ENCODE measurements at places on chromosomes 12 and 14.
A peak's percentile ranks its signal among the peaks of the same experiment; 100 is the strongest.

DNA sequence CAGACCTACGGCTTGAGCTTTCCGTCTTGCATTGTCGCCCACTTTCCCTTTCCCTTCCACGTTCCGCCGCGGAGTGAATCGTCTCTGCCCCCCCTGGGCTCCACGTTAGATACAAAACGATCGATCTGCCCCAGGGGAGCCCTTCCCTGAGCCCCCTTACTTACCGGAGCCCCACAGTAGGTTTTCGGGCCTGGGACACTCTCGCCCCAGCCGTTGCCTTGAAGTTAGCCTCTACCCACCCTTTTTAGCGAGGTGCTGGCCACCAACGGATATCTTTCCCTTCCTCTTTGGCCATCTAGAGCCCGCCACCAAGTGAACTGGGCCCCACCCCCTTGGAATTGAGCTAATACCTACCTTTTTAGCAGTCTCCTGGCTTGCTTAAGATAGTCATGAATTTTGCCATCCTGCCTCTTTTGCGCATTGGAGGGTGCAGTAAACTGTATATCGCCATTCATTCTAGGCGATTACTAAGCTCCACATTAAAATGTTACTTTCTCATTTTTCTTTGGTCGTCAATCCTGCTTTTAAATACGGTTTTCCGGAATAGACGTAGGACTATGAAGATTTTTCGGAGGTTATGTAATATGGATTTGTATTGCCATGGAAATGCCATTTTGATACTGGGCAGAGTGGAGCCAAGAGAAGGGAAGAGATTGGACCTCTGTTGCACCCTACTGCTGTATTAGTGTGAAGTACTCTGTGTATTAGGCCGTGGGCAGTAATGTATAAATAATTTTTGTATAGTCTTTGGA is 764 bp downstream of the RBM25 start:
- DNase-seq = no peak

- DNase-seq = peak; percentile 32
Observed at GRCh38 chr14:99698642-99699041, 14.5 kb downstream of the CYP46A1 start.

DNA sequence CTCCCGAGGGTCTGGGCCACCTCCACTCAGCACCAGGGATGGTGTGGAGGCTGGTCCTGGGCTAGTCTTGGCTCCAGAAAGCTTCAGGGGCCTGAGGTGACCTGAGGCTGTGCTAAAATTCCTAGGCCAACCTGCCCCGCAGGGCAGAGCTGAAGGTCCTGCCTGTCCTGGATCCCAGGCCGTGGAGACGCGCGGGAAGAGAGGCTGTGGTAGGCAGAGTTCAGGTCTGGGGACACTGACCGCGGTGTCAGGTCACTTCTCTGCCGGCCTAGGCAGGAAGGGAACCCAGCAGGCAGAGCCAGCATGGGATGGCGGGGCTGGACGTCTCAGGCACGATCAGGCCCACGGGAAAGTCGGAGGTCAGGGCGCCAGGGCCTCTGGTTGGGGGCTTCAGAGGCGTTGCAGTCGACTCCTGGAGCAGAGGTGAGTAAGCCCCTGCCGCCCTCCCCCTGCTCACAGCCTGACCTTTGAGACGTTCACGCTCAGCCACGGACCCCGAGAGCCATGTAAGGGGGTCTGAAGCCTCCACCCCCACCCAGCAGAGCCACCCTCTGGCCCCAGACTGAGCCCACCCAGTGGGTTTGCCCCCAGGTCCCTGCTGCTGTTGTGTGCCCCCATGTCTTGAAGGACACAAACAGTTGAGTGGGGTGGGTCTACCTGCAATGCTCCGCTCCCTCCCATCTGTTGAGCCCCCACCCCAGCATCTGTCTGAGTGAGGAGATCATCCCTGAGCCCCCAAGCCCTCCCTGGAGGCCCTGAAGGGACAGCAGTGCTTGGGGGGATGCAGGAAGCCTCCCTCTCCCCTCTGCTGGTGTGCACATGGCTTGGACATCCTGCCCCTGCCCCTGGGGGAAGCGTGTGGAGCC is 142.7 kb downstream of the KIF26A start:
- DNase-seq = no peak

DNA sequence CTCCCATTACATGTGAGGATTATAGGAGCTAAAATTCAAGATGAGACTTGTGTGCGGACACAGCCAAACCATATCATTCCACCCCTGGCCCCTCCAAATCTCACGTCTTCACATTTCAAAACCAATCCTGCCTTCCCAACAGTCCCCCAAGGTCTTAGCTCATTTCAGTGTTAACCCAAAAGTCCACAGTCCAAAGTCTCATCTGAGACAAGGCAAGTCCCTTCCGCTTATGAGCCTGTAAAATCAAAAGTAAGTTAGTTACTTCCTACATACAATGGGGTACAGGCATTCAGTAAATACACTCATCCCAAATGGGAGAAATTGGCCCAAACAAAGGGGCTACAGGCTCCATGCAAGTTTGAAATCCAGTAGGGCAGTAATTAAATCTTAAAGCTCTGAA is 76.1 kb downstream of the CRADD start:
- no peak for DNase-seq

DNA sequence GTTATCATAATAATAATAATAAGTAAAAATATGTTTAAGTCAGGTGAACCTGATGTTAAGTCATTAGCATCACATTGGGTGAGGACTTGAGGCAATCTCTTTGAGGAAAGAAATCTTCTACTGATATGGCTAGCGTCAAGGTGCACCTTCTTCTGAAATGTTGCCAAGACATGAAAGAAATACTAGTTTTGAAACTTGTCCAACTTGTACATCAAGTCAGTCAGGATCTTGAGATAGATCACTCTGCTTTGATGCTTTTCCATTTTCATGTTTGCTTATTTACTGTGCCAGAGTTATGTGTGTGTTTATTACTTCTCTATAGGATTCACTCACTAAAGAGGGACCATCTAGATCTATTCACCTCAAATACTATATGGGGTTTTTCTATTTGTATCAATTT is 90.0 kb upstream of the USP15 start:
- no peak for DNase-seq

- DNase-seq = no peak
Observed at GRCh38 chr14:61616524-61617185, 78.7 kb upstream of the HIF1A start.

DNA sequence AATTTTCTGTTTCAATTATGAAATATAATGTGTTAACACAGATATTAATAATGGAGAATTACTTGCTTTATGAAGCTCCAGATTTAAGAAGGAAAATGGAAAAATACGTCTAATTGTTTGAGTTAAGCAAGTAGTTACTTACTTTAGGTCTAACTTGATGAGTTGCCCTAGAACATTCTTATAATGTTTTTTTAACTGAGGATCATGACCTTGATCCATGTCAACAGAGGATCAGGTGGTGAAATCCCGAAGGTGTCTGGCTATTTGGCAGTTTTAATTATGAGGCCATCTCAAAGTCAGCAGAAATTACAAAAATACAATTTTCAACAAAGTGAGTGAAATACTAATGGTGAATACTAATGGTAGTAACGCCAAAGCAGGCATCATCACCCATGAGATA is 57.0 kb upstream of the REP15 start:
- DNase-seq = no peak

GRCh38 chr12:85476756-85477155 is 196.7 kb downstream of the ALX1 start:
- no peak for DNase-seq

DNA sequence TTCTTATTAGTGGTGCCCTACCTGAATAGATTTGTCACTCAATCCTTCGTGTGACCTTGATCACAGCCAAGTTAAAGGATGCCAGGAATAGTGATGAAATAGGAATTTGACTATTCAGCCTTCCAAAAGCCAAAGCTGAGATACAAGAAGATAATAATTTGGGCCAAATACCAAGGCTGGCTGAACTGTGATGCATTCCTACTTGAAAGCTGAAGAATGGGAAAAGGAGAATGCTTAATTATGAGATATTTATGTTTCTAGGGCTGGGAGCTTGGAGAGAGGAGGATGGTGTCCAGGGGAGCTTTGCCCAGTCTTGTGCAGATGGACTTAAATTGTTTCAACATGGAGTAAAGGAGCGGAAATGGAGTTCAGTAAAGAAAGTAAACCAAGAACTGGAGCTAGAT is 5.2 kb downstream of the RNASE7 start:
- no peak for DNase-seq

GRCh38 chr14:70814466-70814865 is 5.2 kb upstream of the MAP3K9 start:
- no peak for DNase-seq

DNA sequence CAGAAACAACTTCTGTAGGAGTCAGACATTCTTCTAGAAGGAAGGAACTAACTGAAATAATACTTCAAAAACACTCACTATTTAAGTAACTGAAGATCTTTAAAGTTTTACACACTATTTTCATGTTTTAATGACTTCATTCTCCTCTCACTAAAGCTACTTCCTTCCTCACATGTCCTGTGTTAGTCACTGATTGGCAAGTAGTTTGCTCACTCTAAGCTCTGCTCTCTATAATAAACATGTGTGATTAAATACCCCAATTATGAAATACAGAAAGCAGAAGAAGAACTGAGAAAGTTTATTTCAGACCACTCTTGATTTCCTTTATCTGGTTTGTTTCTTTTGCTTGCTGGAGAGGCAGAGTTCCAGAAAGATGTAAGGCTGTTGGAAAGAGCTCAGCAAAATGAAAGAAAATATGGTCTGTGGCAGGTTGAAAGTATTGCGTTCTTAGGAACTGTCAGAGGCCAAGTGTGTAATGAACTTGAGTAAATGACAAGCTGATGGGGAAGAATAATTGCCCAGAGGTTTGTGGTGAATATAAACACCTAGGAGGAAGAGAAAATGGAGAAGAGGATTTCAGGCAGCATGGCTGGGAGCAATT is 522.0 kb upstream of the SEL1L start:
- no peak for DNase-seq

GRCh38 chr12:117140397-117141096 is 41.3 kb upstream of the TESC start:
- DNase-seq = no peak

- no peak for DNase-seq
Observed at GRCh38 chr12:53738406-53739213, 11.4 kb upstream of the CALCOCO1 start.

DNA sequence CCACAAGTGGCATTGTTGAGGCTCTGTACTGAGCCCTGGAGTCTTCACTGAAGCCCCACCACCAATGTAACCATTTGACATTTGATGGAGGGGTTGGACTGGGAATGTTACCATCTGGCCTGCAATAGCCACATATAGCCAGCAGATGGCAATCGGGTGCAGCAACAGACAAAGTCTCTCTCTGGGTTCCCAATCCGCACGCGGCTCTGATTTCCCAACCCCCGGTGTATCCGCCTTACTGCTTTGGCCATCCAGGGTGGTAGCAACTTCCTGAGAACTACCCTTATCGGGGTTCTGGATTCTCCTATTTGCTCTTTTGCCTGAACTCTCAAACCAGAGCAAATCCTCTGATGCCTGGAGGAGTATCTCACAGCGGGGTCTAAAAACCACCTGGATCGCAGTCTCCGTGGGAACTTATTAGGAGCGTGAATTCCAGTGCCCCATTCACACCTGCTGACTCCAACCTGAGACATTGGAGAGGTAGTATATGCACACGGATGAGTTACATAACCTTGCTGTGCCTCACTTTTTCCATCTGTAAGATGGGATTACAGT is 14.2 kb downstream of the VRTN start:
- DNase-seq = peak; percentile 96

- DNase-seq = no peak
Observed at GRCh38 chr14:25003537-25003936, 46.4 kb downstream of the STXBP6 start.

- no peak for DNase-seq
Observed at GRCh38 chr12:74801625-74802024, 264.0 kb downstream of the ATXN7L3B start.

DNA sequence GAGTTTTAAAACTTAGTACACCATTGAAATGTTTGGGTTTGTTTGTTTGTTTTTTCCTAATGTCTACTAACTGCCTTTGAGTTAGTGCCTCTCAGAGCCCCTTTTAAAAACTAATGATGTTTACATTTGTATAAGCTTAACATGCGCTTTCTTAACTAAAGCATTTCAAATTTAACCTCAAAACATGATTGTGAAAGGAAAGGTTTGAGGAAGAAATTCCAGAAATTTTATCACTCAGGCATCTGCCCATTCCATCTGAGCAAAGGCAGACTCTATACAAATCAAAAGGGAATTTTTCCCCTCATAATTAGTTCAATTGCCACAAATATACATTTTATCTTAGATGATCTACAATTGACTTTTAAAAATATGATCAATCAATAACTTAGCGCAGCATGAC is 230.7 kb upstream of the CAND1 start:
- DNase-seq = no peak

DNA sequence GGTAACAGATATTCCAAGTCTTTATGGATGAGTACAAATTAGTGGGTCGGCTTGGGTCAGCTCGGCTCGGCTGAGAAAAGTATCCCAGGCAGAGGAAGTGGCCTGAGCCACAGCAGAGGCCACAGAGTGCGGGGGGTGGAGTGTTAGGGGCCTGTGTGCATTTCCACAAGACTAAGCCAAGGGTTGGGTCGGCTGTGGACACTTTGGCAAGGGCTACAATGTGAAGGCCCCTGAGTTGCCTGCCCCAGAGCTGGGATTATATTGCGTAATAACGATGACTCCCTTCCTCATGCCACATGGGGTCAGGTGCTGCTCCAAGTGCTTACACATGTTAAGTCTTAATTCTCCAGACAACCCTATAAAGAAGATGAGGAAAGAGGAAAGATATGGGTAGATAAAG is 11.4 kb downstream of the EVL start:
- no peak for DNase-seq

DNA sequence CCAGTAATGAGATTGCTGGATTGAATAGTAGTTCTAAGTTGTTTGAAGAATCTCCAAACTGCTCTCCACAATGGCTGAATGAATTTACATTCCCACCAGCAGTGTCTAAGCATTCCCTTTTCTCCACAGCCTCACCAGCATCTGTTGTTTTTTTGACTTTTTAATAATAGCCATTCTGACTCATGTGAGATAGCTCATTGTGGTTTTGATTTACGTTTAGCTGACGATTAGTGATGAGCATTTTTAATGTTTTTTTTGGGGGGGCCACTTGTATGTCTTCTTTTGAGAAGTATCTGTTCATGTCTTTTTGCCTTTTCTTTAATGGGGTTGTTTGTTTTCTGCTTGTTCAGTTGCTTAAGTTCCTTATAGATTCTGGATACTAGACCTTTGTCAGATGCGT is 8.1 kb upstream of the SLC15A5 start:
- no peak for DNase-seq

GRCh38 chr14:24058951-24059475 is 7.2 kb downstream of the CARMIL3 start:
- DNase-seq = no peak

DNA sequence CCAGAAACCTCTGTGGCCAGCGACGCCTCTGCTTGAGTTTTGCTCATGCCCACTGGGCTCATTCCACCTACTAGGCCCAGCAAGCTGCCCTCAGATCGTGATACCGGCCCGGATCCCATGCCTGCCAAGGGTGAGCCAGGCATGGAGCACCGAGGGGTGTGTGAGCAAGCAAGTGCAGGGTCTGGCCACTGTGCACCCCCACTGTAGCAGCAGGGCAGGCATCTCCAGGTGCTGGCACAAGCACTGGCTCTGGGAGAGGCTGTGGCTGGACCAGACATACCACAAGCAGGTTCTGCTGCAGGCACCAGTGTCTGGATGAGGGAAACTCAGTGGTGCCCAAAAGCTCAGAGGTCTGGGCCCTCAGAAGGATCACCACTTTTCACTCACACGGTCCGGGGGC is 20.6 kb downstream of the FAM186A start:
- peak; percentile 33 for DNase-seq
